Activated CD4-positive, alpha-beta T cell treated with anti-CD3 and anti-CD28 coated beads, Interleukin-2, amount 10 ng/mL, durations not matched to agents 7 days and 5 days (primary cell): ENCODE measurements at places on chromosomes 16 and 17.

- no peak for DNase-seq
These were observed 19.6 kb downstream of the NOD2 start for GRCh38 chr16:50712956-50713355.

DNA sequence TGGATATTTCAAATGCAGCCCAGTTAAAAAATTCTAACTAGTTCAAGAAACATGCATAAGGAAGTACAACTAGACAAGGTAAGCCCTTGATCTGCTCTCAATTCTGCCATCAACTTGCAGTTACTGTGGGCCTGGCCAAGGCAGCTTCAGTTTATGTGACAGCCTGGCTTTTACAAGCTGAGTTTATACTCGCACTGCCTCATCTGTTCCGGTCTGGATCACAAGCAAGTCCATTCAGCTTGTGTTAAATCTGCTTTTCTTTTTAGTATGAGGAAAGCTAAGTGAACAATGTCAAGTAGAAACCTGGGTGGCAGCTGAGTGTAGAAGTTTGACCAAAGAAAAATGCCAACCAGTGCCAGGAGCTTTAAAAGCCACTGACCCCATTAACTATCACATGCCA, 76.6 kb upstream of the CORO6 start:
- DNase-seq = no peak

DNA sequence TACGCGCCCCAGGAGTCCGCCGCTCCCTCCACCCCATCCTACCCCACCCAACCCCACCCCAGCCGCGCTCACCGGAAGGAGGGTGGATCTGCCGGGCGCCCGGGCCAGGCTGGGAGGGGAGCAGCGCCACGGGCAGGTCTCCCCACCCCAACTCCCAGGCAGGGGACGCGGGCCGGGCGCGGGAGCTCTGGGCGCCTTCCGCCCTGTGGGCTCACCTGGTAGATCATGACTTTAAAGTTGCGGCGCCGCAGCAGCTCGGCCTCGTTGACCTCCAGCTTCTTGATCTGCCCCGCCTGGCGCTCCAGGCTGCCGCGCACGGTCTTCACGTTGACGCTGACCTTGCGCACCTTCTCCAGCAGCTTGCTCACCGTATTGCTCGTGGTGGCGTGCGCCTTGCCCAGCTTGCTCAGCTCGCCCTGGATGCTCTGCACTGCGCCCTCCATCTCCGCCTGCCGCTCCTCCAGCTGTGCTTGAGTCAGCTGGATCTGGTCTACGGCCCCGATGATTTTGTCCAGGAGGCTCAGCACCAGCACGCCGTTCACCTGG, 571 bp downstream of the CAVIN1 start:
- peak; percentile 24 for DNase-seq

- no peak for DNase-seq
These were observed 45.2 kb upstream of the KPNB1 start for GRCh38 chr17:47604598-47604927.

DNA sequence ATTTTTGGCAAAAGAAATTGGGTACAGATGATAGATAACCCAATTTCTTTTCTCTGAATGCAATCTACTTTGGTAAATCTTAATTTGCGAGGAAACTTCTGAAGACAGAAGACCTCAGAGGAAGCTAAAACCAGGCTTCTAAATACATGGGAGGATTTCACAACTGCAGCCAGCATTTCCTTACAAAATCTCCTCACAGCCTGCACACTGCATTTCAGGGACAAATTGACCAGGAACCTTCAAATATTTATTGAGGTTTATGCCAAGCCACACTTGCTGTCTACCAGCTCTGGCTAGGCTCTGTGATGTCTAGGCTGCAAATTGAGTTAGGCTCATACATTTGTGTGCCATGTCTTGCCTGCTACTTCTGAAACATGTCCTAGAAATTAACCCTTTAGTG, 167.3 kb upstream of the CDH5 start:
- no peak for DNase-seq

GRCh38 chr16:50166511-50167500, 13.7 kb downstream of the TENT4B start:
- DNase-seq = no peak
